ENCODE measurements at places on chromosomes 13 and 19. TPM values are rescaled to one million over a fixed set of nuclear protein-coding genes. Genes with fewer than 3 reads are reported as not detected.
A peak's percentile ranks its signal among the peaks of the same experiment; 100 is the strongest.

DNA sequence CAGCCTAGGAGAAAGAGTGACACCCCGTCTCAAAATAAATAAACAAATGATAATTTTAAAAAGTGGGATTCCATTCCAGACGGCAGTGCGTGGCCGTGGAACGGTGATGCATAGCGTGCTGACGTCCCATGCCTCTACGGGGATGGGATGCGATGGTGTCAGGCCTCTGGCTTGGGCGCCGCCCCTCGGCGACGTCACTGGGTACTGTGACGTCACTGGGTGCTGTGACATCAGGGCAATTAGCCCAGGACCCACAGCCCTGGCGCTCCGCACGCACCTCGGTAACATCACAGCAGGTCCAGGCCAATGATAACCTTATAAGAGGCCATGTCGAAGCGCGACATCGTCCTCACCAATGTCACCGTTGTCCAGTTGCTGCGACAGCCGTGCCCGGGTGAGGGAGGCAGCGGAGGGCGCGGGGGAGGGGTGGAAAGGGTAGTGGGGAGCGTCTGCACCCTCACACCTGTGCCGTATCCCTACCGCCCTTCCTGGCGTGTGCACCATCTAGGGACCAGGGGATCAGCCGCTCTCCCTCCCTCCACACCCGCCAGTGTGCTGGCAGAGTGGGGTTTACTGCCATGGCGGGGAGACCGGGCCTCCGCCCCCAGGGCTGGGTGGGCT is at the start of gene GAPDHS:
Gene GAPDHS, plus strand, starts transcription at position 256 of the 621 bp plus-strand sequence. Its CDS starts 72 bp downstream, at position 328.
- no peak for DNase-seq

DNA sequence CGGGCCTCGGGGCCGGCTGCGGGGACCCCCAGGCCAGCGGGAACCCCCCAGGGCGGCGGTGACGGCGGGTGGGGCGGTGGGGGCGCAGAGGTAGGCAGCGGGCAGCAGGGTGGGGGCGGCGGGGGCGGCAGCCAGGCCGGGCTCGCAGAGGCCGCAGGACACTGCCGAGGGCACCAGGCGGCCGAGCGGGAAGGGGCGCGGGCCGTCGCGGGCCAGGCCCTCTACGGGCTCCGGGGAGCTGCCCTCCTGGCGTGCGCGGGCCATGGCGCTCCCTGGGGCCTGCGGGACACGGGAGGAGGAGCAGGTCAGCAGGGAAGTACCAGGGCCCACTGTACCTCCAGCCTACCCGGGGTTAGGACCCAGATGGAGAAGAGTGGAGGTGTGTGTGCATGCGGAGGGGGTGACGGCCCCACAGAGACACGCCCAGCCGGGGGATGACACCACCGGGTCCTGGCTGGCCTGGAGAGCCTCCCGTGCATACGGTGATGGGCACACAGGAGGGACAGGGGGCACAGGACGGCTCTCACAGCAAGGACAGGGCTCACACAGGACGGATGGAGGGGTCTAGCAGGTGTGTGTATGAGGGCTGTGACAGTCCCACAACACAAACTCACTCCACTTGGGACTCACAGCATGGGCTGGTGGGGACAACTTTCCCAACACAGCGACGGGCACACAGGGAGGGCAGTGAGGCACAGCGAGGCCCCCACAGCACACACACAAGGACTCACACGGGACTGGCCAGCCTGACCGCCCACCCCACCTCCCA is 2.6 kb downstream of the BBC3 start:
- peak; percentile 82 for DNase-seq

GRCh38 chr19:46860846-46861690 is at the start of gene ARHGAP35:
ARHGAP35 (plus strand) TSS chr19:46860997; CDS start chr19:46918676, 57,679 bp downstream.
- DNase-seq = no peak

DNA sequence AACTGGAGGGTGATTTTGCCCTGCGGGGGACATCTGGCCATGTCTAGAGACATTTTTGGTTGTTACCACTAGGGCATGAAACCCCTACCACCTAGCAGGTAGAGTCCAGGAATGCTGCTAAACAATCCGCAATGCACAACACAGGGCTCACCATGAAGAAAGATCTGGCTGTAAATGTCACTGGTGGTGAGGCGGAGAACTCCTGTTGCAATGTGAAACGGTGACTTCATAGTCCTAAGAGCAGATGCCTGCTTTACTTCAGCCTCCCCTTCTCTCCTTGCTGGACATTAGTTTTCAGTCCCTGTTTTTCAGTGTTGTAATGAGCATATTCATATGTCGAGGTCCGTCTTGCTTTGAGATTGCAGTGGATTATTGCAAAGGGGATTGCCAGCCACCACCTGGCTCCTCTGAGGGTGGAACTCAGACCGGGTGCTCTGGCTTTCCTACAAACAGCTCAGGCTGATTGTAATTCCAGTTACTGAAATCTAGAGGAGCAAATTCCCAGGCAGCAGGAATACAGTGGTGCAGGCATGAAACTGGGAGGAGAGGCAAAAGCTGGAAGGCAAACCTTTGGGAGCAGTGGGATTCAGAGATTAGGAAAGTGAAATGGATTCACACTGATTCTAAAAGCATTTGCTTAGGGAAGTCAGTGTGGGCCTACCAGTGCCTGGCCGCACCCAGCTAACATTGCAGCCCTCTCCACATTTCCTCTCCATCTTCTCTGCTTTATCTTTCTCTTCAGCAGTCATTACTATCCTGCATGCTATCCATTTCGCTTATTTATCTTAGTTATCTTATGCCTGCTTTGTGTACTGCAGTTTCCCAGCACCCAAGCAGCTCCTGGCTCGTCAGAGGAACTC is 76.1 kb upstream of the PCDH8 start:
- no peak for DNase-seq

DNA sequence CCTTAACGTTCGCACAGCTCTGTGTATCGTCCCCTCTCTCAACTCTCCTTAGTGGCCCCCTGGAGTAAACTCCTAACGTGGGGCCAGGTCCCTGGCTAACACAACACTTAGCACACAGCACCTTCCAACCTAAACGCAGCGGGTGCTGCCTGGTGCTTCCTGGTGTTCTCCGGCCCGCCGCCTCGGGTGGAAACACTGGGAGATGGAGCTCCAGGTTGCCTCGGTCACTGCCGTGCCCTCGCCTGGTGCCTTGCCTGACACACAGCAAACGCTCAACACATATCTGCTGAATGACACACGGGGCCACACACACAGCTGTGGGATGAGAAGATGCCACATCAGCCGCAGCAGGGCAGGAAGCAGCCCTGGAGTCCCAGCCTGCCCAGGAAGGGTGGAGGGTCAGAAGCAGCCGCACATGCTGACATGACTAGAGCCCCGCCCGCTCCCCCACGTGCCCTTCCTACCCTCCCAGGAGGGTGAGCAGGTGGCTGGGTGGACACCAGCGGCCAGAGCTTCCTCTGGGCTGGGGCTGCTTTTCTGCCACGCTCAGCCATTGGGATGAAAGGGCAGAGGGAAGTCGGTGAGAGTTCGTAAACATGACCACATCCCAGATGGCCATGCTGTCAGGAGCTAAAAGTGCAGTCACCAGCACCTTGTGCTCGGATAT is 6.6 kb downstream of the PEPD start:
- no peak for DNase-seq

DNA sequence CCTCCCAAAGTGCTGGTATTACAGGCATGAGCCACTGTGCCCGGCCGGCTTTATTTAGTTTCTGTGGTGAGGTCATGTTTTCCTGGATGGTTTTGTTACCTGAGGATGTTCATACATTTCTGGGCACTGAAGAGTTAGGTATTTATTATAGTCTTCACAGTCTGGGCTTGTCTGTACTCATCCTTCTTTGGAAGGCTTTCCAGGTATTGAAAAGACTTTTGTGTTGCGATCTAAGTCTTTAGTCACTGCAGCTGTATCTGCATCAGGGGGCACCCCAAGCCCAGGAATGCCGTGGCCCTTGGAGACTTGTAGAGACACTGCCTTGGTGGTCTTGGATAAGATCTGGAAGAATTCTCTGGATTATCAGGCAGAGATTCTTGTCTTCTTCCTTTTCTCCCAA is 12.8 kb downstream of the BLOC1S3 start:
- DNase-seq = no peak

DNA sequence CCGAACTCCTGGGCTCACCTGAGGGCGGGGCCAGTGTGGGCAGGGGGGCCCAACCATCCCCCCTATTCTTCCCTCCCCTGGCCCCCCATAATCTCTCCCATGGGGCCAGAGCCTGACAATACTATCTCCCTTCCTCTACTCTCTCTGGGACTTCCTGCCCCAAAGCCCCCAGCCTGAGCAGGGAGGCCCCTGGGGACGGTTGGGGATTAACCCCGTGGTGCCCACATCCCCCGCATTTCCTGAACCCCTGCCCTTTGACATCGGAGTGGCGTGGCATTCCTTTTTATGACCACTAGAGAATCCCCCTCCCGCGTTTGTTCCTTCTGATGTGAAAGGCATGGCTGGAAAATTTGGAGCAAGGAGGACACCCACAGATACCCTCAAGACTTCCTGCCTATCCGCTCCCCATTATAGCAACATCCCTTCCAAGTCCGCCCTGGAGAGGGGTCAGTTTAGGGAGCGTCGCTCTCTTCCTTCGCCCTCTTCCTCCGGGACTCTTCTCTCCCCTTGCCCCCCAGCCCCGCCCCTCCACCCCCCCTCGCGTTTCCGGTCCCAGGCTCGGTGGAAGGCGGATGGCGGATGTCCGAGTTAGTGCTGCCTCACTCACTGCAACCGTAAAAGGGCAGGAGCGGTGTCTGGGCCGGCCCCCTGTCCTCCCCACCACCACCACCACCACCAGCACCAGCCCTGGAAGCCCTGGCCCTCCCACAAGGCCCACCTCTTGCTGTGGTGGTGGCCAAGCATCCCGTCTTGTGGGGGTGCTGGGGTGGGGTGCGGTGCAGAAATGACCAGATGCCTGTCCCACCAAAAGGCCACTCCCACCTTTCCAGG is 1.8 kb downstream of the VASP start:
- peak; percentile 51 for DNase-seq

GRCh38 chr19:19296953-19297689 is 23.2 kb downstream of the SUGP1 start:
- no peak for DNase-seq

DNA sequence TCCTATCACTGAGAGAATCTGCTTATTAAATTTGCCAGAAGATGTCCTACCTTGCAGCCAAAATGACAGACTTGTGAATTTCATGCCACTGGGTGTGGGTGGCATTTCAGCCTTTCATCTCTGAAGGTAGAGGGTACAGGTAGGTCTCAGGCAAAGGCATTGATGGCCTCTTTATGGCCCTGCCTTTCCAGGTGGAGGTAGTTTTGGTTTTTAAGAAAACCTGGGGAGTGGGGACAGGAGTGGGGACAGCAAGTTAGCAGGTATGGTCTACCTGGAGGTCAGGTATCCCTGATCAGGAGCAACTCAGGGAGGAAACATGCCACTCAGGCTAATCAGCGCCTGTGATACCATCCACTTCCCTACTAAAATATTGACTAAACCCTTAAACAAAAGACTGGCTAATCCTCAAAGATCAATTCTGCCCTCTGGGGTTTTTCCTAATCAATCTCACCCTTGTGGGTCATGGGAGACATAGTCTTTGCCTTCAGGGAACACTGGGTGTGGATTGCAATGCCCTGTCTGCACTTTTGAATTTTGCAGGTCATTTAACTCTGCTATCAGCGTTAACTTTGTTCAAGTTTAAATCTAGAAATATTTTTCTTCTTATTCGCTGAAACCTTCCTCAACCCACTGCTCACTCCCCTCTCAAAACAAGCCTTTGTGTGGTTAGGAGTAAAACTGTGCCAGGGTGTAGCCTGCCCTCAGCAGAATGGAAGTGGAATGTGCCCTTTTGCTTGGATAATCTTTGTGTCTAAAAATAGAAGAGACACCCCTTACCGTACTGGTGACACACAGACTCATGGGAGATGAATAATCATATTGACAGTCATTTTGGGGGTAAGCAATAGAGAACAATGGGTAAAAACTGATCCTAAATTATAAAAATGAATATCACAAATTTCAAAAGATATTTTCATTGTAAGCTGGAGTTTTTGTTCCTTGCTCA is 233.7 kb downstream of the COG6 start:
- DNase-seq = no peak

DNA sequence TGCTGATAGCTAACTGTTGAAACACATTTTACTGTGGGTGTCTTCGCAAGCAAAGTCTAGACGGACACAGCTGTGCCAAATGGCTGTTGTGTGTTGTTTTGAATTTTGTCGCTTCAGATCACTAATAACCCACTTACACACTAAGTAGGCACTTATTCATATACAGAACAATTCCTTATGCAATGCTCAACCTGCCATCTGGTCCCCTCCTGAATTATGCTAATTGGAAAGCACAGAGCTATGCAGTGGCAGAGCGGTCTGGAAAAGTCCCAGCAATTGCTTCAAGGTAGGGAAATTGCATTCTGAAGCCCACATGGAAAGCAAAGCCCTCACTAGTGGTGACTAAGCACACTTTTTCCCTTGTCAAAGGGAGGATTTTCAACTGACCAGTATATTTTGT is 69.9 kb downstream of the C13orf42 start:
- DNase-seq = no peak

DNA sequence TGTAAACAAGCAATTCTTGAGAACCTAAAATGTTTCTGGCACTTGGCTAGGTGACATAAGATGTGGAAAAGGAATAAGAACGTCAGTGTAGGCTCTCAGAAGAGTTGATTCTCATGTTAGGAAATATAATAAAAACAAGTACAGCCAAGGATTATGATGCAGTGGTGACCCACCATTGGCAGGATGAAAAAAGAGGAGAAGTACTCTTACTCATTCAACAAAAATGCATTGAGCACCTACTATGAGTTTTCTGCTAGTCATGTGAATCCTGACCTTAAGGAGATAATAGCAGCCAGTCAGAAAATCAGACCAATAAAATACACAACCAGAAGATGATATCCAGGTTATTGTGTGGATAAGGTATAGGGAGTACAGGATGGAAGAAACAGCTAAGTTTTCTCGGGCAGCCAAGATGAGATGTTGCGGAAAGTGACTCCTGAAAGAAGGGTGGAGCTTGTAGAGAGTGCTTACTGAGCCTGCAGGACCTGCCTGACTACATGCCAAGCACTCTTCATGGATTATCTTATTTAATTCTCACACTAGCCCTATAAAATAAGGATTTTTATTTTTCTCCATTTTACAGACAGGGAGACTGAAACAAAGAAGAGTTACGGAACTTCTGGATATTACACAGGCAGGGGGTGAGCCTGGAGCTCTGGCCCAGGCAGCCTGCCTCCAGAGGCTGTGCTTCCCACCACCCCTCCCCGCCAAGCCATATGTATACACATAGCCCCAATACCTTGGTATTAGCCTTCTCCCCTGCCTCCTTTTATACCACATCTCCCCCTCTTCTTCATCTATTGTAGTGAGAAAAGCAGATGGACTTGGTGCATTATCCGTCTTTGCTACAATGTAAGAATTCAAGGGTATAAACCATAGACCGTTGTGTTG is 58.0 kb downstream of the TGDS start:
- no peak for DNase-seq

DNA sequence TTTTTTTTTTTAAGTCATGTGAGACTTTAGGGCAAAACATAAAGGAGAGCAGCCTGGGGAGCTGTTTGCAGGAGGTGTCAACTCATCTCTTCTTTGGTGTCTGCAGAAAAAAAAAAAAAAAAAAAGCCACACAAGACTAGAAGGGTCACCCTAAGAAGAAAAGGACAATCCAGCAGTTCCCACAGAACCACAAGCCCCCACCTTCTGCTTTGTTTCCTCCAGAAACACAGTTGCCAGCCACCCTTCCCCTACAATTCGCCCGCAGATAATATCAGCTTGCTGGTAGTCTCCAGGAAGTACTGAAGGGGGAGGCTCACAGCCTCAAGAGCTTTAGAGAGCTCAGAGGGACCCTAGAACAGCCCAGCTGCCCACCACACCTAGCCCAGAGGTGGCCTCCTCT is 22.3 kb upstream of the ZBTB7A start:
- DNase-seq = no peak

- no peak for DNase-seq
These were observed 104.1 kb downstream of the FRY start for GRCh38 chr13:32135655-32136054.

- no peak for DNase-seq
These were observed 292.3 kb upstream of the SPRY2 start for GRCh38 chr13:80633251-80633650.

Gene SLC46A3
- 2.3 TPM for total RNA-seq

Gene COMP
- not detected for total RNA-seq

Measured in Caki2 (cell line).